ENCODE measurements at places on chromosomes 16 and 17.

- DNase-seq, result no peak
Measured at GRCh38 chr16:73321853-73322252, 273.9 kb upstream of the ZFHX3 start.

GRCh38 chr16:67931712-67932461, at the start of gene CTRL:
Gene CTRL, minus strand, starts transcription at chr16:67931862. Its CDS starts 10 bp downstream, at chr16:67931852.
- DNase-seq, result no peak

- DNase-seq, result no peak
Measured at GRCh38 chr16:88015806-88016140, 64.5 kb downstream of the BANP start.

DNA sequence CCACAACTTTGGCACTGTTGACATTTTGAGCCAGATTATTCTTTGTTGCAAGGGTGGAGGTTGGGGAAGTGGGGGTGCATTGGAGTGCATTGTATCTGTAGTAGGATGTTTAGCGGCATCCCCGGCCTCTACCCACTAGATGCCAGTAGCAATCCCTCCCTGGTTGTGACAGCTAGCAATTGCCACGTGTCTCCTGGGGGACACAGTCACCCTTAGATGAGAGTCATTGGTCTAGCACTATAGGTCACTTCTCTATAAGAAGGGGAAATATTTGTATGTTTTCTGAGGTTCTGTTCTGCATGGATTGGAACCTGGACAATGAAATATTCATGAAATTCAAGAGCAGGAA, 32.4 kb downstream of the MSI2 start:
- no peak for DNase-seq

- DNase-seq, result no peak
Measured at GRCh38 chr16:31253642-31254045, 6.1 kb upstream of the ITGAM start.

- no peak for DNase-seq
Measured at GRCh38 chr17:77814091-77814772, 144.3 kb upstream of the TNRC6C start.

- no peak for DNase-seq
Measured at GRCh38 chr17:42233994-42234393, 39.7 kb upstream of the GHDC start.

- DNase-seq, result no peak
Measured at GRCh38 chr17:72299100-72299499, 178.3 kb downstream of the SOX9 start.

- DNase-seq, result no peak
Measured at GRCh38 chr16:86378831-86379504, 131.4 kb upstream of the FOXF1 start.

GRCh38 chr16:15650698-15651171, 690 bp downstream of the NDE1 start:
- DNase-seq, result no peak

All from NCI-H1092 (cell line).